Motor neuron (in vitro differentiated cells): ENCODE measurements at places on chromosomes 5 and 9. TPM values are rescaled to one million over a fixed set of nuclear protein-coding genes. Genes with fewer than 3 reads are reported as not detected.

DNA sequence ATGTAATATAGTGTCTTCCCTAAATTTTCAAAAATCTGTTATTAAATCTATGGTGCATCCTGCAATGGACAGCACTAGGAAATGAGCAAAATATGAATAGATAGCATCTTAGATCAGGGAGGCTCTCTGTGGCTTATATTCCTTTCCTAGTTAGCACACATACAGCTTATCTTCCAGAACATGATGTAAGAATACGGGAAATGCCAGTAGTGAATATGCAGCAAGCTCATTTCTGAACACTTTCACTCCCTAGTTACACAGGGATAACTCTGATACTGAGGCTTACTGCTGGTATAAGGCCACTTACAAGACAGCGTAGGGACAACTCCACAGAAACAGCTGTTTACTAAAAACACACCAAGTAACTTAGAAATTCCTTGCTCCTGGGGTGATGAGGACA is 297.3 kb upstream of the SMARCA2 start:
- peak; percentile 23 for ATAC-seq

DNA sequence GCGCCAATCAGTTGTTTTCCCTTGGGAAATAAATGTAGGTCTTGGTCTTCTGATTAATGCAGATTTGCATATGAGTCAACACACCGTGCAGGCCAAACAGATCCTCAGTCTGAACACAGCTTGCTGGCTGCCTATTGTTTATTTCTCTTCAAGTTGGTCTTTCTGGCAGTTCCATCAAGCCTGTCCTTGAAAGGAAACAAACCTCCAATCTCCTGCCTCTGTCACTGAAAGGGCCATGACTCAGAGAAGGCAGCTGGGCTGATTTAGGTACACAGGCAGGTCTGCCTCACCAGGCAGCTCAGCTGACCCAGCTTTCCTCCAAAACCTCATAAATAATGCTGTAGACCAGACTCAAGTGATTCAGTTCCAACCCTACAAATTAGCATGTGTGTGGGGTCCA is 175.9 kb downstream of the MAN2A1 start:
- ATAC-seq, result peak; percentile 95

GRCh38 chr5:5461012-5461411 is 38.5 kb downstream of the ICE1 start:
- no peak for ATAC-seq

DNA sequence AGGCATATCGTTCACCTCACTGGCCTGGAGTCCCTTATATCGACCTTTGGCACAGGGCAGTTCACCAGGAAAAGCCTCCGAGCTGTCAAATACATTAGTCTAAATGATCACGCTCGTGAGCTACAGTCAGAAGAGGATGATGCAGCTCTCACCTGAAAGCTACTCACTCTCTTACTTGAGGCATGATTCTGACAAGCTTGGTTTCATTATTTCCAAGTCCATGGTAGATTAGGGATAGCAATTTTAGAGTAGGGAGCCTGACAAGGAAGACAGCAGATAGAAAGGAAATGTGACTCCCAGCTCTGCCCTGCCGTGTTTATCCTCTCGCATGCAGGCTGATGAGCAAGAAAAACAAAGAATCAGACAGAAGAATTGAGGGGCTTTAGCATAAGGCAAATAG is 98.0 kb upstream of the MAP1B start:
- no peak for ATAC-seq

- no peak for ATAC-seq
Observed at GRCh38 chr9:85949586-85950335, 8.8 kb downstream of the NAA35 start.

GRCh38 chr5:72505539-72506157 is 1.6 kb downstream of the ZNF366 start:
- ATAC-seq, result no peak

DNA sequence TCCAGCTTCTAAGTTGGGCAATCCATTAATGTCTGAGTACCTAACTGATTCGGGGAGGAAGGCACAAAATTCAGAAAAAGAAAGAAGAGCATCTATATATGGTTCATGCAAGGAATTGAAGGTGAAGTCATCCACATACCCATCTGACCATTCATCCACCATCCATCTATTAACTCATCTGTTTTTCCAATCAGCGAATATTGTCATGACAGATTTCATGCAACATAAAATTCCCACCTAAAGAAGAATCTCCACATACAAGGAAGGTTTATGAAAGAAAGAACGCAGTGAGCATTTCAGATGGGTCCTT is 164.7 kb downstream of the GRIA1 start:
- ATAC-seq, result no peak

- no peak for ATAC-seq
Observed at GRCh38 chr5:135964670-135965320, 10.0 kb upstream of the LECT2 start.

DNA sequence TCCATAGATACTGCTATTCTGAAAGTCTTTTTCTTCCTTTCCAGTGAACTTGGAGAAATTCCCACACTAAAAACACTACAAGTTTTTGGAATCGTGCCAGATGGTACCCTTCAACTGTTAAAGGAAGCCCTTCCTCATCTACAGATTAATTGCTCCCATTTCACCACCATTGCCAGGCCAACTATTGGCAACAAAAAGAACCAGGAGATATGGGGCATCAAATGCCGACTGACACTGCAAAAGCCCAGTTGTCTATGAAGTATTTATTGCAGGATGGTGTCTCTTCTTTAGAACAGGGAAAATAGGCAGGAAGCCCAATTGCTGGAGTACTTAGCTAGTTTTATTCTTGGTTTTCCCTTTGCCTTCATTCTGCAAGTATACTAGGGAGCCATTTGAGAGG is 29.9 kb downstream of the SKP2 start:
- no peak for ATAC-seq

DNA sequence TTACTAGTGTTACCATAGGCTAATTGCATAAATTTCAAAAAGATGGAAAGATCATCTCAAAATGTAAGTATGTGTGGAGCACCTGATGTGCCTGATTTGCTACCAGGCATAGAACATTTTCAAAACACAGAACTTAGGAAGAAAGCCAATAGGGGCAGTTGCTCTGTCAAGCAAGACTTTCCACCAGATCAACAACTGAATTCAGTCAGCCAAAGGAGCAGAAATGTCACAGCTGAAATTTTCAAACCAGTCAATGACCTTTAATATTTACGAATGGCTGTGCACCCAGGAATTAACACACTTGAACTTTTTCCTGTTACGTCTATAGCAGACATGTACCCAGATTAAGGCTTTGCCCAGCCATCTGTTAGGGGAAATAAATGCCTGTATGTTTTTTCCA is 452.8 kb upstream of the PTGER4 start:
- ATAC-seq, result no peak

DNA sequence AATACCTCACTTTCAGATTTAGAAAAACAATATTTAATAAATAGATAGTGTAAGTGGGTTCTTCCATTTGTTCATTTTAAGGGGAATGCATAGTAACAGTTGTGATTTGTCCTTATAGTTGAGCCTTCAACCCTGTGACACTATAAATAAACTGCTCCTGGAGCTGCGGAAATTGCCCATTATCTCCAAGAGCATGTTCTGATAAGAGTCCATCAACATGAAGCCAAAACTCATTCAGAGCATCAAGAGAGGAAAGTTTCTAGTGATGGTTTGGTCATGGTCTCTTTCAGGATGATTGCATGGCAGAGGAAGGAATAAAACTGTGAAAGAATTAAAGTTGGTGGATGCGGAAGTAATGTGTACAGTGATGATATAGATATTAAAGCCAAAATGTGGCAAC is 772.1 kb upstream of the DMAC1 start:
- ATAC-seq, result no peak

GRCh38 chr9:8533681-8534080 is 734.1 kb upstream of the DMAC1 start:
- no peak for ATAC-seq

GRCh38 chr9:80874276-80874675 is 815.1 kb downstream of the TLE1 start:
- ATAC-seq, result no peak

GRCh38 chr5:112012104-112012503 is 255.1 kb upstream of the NREP start:
- ATAC-seq, result no peak

- no peak for ATAC-seq
Observed at GRCh38 chr5:126809916-126810315, 33.0 kb downstream of the LMNB1 start.

DNA sequence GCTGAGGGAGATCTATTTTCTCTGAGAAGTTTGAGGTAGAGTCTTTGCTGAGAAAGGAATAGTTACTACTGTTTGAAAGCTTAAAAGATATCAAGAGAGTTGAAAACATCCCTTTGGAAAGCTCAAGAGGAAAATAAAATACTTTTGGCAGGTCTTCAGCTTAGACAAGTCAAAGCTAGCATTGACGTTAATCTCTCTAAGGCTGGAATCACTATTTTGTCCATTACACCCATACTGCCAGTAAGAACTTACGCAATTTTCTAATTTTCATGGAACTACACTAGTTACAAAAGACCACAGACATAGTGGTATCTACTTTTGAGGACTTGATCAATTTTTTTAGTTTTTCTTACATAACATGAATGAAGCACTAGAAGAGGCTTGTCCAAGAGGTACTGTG is 494.9 kb downstream of the PSAT1 start:
- no peak for ATAC-seq

DNA sequence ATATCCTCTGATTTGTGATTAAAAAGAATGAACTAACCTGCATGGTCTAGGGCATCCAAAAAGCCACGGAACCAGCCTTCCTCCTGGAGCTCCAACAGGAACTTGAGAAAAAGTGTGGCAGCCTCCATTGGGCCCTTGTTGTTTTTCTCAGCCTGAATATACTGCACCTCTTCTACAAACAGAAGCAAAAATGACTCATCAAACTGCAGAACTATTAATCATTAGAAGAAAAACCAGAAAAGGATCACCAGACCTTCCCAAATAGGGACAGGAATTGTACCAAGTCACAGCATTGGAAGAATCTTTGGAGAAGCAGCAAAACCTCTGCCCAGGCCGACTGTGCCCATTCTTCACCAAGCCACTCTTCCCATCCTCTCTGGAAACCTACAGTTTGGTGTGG is 25.2 kb downstream of the RIGI start:
- no peak for ATAC-seq

DNA sequence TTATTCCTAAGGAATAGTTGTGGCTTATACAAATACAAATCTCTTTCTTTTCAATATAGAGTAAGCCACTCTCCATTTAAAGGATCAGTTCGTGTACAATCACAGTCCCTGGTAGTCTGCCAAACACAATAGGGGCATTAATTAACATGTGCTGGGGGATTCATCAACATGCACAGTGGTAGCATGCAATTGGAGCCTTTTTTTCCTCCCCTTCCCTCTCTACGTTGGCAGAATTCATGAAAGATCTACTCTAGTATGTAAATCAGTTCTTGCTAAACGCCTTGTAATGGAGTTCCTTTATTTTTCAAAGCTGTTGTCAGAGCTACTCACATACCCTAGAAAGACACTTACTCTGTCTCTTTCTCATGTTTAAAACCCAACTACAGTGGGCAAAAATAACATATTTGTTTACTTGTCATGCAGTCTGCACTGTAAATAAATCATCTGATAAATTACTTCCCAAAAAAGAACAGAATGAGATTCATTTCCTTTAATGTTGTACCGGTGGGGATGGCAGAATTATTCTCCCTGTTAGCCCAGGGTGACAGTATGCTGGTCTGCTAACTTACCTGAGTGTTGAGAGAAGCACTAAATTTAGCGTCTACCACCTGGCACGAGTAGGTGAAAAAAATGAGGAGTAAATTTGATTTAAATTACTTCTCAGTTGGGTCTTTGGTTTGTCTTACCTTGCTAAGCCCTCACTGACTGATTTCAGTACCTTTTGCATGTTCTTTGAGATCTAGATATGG is 341.5 kb upstream of the CCNH start:
- ATAC-seq, result peak; percentile 67

- ATAC-seq, result no peak
Observed at GRCh38 chr5:139407517-139407916, 3.6 kb upstream of the SPATA24 start.

DNA sequence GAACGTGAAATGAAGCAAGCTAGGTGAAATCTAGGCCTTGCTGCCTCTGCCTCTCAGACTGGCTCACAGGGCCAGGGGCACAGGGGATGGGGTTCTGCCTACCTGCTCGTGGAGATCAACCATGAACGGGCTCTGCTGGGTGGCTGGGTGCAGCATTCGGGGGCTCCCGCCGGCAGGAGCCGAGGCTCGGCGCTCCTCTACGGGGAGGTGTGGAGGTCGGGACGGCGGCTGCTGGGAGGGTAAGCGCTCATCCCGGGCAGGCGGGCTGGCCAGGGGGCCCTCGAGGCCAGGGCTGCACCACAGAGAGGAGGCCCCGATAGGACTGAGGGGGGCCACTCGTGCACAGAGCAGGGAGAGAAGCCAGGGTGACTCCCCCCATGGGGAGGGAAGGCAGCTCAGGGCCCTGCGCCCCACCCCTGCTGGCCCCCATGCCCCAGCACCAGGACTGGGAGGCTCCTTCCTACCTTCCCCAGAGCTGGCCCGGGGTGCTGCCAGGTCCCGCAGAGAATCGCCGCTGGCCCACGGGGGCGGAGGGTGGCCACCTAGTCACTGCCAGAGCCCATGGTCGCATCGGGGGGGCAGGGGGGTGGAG is 5.2 kb downstream of the RNF44 start:
- ATAC-seq, result no peak

DNA sequence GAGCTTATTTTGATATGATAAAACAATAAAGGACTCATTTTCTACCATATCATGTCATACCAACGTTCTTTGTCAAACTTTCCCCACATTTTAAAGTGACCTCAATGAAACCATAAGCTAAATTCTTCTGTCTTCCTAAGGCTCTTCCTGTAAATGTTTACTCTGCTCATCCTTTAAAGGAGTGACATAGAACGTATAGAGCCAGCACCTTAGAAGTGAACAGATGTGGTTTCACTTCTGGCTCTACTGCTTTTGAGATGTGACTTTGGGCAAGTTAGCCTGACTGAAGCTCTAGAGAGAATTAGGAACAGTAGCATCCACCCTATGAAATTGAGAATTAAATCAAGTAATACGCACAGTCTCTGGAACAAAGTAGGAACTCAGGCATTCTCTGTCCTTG is 24.1 kb downstream of the SAR1B start:
- ATAC-seq, result no peak

- ATAC-seq, result no peak
Observed at GRCh38 chr5:56076486-56076885, 81.7 kb upstream of the IL6ST start.

- ATAC-seq, result no peak
Observed at GRCh38 chr5:74851684-74852353, 14.4 kb downstream of the FAM169A start.

Gene ITGA2
- total RNA-seq, result 1.0 and 1.1 TPM in 2 replicates

Gene PDCD1LG2
- 0.58 and 0.63 TPM in 2 replicates for total RNA-seq

Gene PKD2L2
- 0.54 and 1.9 TPM in 2 replicates for total RNA-seq

Gene FLT4
- total RNA-seq, result 0.22 and 0.61 TPM in 2 replicates

Gene SLC6A7
- 0.50 TPM in 1 of 2 replicates, not detected in the other for total RNA-seq

Gene KLF4
- 16.5 and 17.2 TPM in 2 replicates for total RNA-seq

Gene ABO
- under 0.01 and 0.06 TPM in 2 replicates for total RNA-seq

Gene SIL1
- total RNA-seq, result 81.3 and 88.9 TPM in 2 replicates

Gene CTNND2
- total RNA-seq, result 46.1 and 46.7 TPM in 2 replicates

Gene SOX30
- not detected in 2 replicates for total RNA-seq

Gene IFNA14
- not detected in 2 replicates for total RNA-seq
